ENCODE measurements at places on chromosomes 16 and 17. TPM values are rescaled to one million over a fixed set of nuclear protein-coding genes. Genes with fewer than 3 reads are reported as not detected.

GRCh38 chr16:31333686-31334649 is 21.0 kb upstream of the ITGAX start:
- H3K27ac ChIP-seq, result no peak overlapping the region
- peaks cover 30% of the 10 kb centered on the region for H3K27me3 ChIP-seq
- peaks cover 16% of the 10 kb centered on the region for H3K4me1 ChIP-seq
- no peak overlapping the region for H3K4me3 ChIP-seq

DNA sequence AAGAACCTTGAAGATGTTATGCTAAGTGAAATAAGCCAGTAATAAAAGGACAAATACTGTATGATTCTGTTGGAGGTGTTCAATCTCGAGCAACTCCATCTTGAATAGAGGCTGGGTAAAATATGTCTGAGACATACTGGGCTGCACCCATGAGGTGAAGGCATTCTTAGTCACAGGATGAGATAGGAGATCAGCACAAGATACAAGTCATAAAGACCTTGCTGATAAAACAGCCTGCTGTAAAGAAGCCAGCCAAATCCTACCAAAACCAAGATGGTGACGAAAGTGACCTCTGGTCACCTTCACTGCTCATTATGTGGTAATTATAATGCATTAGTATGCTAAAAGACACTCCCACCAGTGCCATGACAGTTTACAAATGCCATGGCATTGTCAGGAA is 98.1 kb downstream of the RGS9 start:
- no peaks in the 10 kb centered on the region for H3K36me3 ChIP-seq
- DNase-seq, result no peak
- H3K4me1 ChIP-seq, result peaks cover 36% of the 10 kb centered on the region
- no peak overlapping the region for H3K4me3 ChIP-seq

The TP53TG3 gene
- not detected for total RNA-seq

The TP53TG3F gene
- total RNA-seq, result not detected

Measured in activated T-helper 2 cell treated with anti-CD3 and anti-CD28 coated beads, Interferon-gamma antibody, Interleukin-2, Interleukin-4, amounts not matched to agents 10 μg/mL and 5 μg/mL and 100 μg/mL, durations not matched to agents 14 hours and 24 hours and 36 hours (primary cell).